ENCODE measurements at places on chromosomes 5 and 9.

DNA sequence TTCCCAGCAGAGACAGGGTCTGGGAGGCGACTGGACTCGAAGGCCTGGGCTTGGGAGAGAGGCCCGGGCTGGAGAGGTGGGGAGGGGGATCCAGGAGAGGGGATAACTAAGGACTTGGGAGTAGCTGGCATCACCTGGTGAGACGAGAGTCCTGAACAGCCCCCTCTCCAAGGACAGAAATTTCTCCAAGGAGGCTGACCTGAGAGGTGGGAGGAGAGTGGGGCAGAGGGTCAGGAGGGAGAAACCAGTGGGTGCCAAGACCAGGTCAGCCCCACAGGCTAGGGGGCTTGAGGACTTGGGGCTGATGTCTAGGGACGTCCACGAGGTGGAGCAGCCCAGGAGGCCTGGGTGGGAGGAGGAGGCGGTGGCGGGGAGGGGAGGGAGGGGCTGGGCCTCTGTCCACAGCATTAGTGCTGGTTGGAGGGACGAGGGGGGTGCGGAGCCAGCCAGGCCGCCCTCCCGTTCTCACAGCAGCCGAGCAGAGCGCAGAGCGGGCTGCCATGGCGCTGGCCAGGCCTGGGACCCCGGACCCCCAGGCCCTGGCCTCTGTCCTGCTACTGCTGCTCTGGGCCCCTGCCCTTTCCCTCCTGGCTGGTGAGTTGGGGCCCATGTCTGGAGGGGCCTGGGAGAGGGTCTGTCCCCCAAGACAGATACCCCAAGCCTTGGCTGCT, at the start of gene CRB2:
CRB2 (plus strand) TSS at position 437 of the 671 bp plus-strand sequence; CDS start at position 501, 64 bp downstream.
- no peak for DNase-seq

DNA sequence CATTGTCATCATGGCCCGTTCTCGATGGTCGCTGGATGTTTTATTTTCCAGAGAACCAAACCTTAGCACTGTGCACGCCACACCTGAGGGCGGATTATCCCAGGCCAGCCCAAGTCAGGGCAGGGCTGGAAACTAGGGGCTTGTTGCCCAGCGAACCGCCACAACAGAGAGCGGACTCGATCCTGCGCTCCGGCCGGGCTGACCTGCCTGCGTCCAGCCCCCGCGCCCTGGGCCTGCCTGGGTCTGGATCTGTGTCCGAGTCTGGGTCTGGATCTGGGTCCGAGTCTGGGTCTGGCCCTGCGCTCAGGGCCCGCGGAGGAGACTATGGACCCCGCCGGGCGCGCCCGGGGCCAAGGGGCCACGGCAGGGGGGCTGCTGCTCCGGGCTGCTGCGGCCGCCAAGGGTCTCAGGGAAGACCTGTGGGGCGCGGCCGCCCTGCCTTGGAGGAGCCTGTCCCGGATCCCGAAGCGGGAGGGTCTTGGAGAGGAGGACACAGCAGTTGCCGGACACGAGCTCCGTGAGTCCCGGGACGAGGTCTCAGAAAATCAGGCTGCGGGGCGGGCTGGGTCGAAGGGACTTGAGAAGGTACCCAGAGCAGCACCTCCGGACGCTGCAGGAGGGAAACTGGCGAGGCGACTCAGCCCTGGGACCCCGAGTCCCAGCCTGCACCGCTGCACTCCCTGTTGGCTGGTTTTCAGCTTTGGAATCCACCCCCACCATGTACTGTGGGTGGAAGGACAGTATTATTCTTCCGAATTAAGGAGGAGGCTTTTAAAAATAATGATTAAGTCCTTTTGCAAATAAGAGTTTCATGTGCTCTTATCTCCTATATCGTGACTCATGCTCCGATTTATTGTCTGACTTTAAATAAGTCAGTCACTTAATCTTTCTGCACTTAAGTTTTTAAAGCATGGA, at the start of gene ANKDD1B:
ANKDD1B (plus strand) TSS at position 143 of the 915 bp plus-strand sequence; CDS start at position 325, 182 bp downstream.
- DNase-seq = peak; percentile 17

DNA sequence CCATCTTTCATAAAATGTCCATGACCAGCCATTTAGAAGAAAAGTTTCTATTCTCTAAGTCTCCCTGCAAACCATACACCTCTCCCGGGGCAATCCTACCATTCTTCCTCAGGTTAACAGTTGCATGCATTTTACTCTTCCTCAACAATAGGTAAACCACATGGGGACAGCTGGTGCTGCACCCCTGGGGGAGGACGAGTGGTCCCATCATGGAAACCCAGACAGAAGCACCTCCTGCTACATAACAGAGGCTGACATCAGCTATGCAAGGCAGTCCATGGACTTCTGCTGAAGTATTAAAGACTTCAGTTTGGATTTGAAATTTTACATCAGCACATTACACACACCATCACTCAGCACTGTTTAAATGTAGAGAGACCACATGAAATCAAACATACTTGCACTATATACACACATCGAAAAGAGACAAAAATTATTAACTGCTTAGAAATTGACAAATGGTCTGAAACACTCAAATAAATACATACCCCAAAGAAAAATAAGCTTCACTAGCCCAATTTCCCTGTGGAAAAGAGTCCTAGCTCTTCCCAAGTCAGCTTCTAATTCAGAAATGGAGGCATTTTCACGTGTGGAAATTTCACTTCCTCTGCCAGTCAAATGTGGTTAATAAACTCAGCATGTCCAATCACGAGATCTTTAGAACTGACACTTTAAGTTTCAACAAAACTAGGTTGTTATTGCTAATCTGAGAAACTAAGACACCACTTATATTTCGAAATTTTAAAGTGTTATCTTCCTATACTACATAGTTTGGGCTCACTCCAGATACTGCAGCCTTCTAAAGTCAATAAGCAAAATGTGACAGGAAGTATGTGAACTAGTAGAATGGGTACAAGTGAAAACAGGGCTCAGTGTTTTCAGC, 173.4 kb downstream of the ROR2 start:
- DNase-seq = no peak

- no peak for DNase-seq
Observed at GRCh38 chr5:107646418-107646817, 24.3 kb downstream of the EFNA5 start.

DNA sequence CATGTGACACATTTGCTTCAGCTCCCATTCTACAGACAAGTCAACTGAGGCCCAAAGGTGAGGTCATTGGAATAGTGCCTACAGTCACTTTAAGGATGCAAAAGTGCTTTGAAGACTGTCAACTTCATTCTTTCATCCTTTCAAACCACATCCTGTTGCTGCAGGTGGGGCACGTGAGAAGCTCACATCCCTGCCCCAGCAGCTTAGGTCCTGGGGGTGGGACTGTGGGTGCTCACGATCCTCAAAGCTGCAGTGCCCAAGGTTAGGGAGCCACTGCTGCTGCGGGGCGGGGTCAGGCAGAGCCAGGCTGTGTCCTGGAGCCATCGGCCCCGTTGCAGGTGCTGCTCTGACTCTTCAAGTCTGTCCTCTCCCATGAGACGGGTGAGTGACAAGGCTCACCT, 57.9 kb upstream of the IER5L start:
- DNase-seq = peak; percentile 33

DNA sequence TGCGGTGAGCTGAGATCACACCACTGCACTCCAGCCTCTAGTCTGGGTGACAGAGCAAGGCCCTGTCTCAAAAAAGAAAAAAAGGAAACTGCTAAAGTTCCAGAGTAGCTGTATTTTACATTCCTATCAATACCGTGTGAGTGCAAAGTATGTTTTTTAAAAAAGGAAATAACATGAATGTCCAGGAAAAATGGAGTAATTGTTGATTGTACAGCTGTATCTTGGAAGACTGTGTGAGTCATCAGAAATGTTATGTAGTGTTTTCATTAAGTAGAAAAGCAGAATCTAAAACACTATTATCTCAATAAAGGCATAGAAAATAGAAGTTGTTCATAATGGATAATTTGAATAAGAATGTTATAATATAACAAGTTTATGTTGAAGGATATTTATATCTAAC, 53.9 kb downstream of the ZCCHC7 start:
- no peak for DNase-seq

DNA sequence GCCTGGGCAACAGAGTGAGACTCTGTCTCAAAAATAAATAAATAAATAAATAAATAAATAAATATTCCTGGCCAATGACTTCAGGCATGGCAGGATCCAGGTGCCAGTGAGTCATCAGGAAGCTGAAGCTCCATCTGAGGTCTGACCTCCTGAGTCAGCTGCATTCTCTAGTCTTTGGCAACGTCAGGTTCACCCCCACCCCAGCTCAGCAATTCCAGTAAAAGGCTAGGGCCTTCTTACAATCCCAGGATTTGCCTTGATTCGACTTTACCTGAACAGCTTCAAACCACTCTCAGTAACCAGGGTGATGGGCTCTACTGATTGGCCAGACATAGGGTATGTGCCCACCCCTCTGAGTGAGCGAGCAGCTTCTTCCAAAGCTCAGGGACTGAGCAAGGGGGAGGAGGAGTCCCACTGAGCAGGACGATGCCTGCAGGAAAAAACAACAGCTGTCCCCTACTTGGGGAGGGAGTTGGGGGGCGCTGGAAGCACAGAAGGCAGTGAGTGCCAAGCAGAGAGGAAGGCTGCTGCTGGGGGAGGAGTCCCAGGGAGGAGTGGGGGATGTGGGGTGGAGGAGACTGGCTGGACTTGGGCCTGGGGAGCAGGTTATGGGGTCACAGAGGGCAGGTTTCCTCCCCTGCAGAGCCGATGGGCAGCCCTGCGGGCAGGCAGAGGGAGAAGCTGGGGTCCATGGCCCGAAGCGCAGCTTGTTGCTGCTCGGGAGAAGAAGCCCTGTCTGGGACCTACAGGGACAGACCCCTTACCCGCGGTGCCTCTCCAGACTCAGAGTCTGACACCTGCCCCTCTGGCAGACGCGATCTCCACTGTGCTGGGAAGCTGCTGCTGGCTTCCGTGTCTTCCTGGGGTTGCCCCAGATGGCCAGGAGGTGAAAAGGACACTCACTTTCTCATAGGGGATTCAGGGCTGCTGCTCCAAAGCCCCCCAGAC, 25.9 kb upstream of the UNC5A start:
- DNase-seq = no peak

DNA sequence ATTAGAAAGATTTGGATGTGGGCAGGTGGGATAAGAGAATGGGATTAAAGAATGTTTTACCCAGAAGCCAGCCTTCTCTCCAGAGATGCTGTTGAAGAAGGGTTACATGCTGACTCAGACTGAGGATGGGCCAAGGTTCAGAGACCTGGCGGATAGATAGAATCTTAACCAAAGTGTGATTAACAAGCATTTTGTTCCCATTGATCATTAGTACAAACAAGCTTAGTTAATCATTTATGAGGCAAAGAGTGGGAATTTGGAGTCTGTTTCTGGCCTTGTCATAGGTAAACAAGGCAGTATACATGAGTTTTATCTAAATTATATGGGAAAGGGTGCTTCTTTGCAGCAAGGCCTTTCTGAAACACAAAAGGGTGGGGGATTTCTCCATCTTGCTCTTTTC, 20.8 kb upstream of the DTWD2 start:
- no peak for DNase-seq

- DNase-seq = no peak
Observed at GRCh38 chr5:88236866-88237642, 31.6 kb downstream of the TMEM161B start.

- no peak for DNase-seq
Observed at GRCh38 chr5:52502460-52502999, 285.2 kb upstream of the ITGA1 start.

DNA sequence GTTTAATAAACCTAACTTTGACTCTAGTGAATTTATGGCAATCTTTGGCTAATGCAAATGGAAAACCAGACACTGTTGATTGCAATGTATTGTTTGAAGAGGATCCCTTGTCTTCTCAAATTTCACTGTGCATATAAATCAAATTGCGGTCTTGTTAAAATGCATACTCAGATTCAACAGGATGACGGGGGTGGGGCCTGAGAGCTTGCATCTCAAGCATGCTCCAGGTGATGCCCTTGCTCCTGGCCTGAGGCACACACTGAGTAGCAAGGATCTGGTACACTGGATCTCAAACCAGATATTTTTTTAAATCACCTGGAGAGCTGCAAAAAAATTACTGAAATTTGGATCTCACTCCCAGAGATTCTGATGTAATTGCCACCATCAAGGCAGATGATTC, 463.7 kb downstream of the DNAH5 start:
- no peak for DNase-seq

- no peak for DNase-seq
Observed at GRCh38 chr9:108205276-108205675, 650.5 kb downstream of the ACTL7B start.

- no peak for DNase-seq
Observed at GRCh38 chr5:6518298-6519057, 69.8 kb downstream of the UBE2QL1 start.

GRCh38 chr9:109792951-109793546, 13.1 kb downstream of the PALM2AKAP2 start:
- no peak for DNase-seq

DNA sequence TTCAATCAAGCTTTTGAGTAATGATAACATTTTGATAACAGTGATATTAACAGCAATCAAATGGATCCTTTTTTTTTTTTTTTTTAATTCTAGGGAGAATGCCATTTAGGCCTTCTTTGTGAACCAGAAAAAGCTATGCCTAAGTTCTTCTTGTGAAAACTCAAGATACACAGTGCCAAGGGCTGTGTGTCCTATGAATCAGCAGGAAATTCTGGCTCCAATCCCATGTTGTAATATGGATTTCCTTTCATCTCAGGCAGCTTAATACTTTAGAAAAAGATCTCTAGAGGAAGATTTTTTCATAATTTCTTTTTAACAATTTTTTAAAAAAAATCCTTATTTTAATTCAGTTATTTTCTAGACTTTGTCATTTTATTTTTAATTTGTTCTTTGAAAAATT, 96.1 kb downstream of the NUDT12 start:
- DNase-seq = no peak

GRCh38 chr9:21995006-21995665, 545 bp downstream of the CDKN2B-AS1 start:
- peak; percentile 56 for DNase-seq

DNA sequence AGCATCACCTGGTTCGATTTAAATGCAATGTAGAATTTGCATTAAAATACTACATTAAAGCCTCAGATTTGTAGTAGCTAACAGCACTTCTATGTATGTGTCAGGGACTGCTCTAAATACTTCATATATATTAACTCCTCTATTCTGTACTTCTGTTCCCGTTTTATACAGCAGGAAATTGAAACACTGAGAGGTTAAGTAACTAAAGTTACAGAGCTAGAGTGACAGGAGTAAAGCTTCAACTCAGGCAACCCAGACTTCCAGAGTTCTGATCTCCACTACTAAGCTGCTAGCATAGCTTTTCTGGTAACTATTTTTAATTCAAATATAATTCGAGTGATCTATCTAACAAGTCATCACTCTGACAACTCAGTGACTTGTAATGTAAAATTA, 619 bp upstream of the APC start:
- DNase-seq = no peak

Data from GM19239 (cell line).